ENCODE measurements at places on chromosomes 7 and 10.

DNA sequence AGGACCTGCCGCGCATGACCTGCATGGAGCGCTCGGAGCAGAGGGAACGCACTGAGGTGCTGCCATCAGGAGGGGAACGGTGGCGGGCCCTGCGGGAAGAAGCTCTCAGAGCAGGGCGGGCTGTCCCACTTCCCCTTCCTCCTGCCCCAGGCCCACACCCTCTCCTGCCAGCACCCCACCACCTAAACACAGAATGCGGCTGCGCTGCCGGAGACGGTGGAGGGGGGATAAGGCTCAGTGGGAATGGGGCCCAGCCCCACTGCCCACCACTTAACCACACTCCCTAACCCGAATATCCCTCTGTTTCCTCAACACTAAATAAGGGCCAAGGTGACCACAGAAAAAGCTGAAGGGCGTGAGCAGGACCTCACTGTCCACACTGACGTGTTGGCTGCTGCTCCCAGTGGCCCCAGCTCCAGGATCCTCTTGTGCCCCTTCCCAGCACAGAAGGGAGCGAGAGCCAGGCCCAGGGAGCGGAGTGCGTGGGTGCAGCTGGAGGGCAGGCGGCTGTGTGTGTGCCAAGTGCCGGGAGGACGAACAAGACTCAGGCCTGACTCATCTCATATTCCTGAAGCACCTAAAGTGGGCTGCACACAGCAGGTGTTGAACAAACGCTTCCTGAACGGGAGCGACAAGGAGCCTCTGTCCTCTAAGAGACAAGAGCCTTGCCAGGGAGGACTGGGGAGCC lies 116.8 kb downstream of the MAD1L1 start:
- no peak for DNase-seq

- no peak for DNase-seq
Observed at GRCh38 chr10:76287856-76288255, 856.4 kb downstream of the LRMDA start.

- DNase-seq: no peak
Observed at GRCh38 chr10:4099202-4099601, 314.2 kb upstream of the KLF6 start.

DNA sequence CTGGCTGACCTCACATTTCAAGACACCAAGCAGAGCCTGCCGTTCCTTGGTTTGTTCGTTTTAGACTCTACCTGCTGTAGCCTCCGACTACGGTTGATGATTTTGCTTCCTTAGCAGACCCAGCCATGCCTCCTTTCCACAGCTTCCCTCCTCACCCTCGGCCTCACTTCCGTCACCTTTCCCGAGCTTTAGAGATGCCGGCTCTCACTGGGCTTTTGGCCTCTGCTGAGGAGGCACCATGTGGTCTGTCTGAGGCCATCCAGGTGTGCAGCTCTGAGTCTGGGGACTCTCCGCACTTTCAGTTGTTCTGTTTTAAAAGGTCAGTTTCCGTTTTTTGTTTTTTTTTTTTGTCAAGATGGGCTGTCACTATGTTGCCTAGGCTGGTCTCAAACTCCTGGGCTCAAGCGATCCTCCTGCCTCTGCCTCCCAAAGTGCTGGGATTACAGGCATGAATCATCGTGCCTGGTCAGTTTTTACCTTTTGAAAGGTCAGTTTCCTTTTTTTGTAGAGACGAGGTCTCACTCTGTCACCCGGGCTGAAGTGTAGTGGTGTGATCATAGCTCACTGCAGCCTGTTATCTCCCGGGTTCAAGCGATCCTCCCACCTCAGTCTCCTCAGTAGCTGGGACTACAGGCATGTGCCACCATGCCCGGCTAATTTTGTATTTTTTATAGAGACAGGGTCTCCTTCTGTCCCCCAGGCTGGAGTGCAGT lies 11.7 kb downstream of the ORAI2 start:
- no peak for DNase-seq
